H4 (cell line): ENCODE measurements at places on chromosomes 7 and 10. TPM values are rescaled to one million over a fixed set of nuclear protein-coding genes. Genes with fewer than 3 reads are reported as not detected.

The NME8 gene
- total RNA-seq = not detected in 2 replicates

The MEOX2 gene
- total RNA-seq = 0.08 TPM in 1 of 2 replicates, not detected in the other

The FKBP6 gene
- not detected in 2 replicates for total RNA-seq

The KCNH2 gene
- total RNA-seq = 0.58 and 0.84 TPM in 2 replicates

The PHKG1 gene
- total RNA-seq = 0.17 TPM in 1 of 2 replicates, not detected in the other

The CCDC172 gene
- 0.06 and 0.41 TPM in 2 replicates for total RNA-seq

The CDK14 gene
- total RNA-seq = 9.9 and 14.0 TPM in 2 replicates

The ASAH2B gene
- 2.4 and 3.9 TPM in 2 replicates for total RNA-seq

The PTPRN2 gene
- 0.97 TPM in 2 replicates for total RNA-seq

The SLC26A5 gene
- total RNA-seq = not detected in 2 replicates

DNA sequence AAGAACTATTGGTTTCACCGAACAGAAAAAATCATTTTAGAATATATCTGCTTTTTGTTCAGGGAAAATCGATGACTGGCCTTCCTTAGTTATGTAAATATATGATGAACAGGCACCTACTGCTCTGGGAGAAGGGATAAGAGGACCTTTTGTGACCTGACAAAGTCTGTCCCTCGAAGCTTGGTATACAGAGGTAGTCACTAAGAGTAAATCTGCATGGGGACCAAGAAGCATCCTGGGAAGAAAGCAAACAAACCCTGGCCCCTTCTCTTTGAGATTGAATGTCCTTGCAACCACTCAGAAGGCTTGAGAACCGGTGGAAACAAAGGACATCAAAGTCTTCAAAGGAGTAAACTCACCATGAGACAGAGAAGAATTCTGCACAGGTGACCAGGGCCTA lies 52.3 kb downstream of the SKIDA1 start:
- DNase-seq = no peak

- DNase-seq = no peak
These were observed 20.8 kb upstream of the RELN start for GRCh38 chr7:104010052-104010909.

GRCh38 chr7:100829150-100829716 lies 1.9 kb upstream of the EPHB4 start:
- DNase-seq = no peak

DNA sequence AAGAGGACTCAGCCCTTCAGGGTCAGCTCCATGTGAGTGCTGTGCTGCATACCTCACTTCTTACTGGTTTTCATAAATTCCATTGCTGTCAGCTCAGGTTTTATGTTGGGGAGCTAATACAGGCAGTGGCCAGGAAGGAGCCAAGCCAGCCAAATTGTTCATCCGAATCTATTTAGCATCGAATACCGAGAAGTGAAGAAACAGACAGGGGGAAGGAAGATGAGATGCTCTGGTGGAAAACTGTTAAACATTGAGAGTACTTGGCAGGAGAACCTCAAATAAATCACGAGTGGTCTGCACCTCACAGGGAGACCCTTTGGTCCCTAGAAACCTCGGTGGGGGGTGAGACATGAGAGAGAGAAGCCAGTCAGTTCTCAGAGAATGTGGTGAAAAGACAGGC lies 196.0 kb upstream of the TMEM72 start:
- no peak for DNase-seq

DNA sequence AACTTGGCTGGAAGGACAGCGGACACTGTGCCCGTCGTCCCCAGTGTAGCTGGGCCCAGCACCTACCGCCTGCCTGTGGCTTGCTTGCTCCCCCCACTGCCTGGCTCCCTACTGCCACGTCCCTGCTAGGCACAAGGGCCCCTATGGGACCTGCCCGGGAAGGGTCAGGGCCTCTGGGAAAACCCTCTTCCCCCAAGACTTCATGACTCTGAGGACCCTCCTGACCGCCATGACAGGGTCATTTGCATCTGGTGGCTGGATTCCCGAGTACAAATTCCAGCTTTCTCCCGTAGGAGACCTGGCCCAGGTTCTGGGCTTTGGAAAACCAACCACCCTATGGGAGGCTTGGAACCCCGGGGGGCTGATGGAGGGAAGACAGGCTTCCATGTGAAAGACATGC lies 1.4 kb upstream of the MMD2 start:
- DNase-seq = no peak

DNA sequence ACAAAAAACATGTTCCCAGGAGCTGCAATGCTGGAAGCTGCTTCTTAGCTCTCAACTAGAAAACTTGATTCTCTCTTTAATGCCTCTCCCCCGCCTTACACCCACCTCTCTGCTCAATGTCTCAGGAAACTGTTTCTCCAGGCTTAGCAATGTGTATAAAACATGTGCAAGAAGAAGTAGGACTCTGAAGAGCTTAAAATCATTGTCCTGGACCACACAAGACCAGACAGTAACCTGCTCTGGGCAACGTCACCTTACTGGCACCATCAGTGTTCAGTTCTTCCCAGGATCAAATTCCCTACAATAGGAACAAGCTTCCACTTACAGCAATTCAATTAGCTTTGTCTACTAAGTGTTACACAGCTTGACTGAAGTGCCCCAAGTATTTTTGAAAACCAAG lies 104.9 kb downstream of the RAPGEF5 start:
- DNase-seq = no peak

DNA sequence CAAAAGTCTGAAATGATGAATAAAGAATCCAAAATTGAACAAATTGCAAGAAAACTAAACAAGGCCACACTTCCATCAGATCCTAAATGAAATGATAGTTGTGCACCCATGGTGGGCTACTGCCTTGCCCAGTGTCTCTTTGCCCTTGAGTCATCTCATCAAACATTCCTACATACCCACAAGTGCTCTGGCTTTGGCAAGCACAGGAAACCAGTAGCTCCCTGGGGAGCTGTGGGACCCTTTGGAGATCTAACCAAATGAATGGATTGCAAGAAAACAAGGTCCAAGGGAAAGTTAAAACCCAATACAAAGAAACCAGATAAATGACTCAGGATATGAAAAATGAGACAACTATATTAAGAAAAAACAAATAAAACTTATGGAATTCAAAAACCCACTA lies 129.8 kb upstream of the TMEM229A start:
- DNase-seq = no peak

- no peak for DNase-seq
These were observed 186.8 kb downstream of the PARD3 start for GRCh38 chr10:34628174-34628796.

DNA sequence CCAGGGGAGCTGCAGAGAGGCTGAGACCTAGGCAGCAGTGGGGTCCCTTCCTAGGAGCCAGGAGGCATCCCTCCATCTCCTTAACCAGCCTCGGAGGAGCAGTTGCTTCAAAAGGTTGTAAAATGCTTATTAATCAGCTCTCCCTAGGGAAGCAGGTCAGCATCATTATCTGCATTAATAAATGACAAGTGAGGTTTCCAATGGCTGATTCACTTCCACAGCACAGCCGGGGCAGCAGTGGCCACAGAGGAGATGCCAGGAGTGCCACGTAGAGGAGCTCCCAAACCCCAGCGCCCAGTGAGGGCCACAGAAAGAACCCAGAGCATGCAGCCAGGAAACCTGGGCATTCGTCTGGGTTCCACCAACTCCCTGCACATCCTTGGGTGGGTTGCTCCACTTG lies 8.2 kb upstream of the NPFFR1 start:
- DNase-seq = no peak

GRCh38 chr7:18265611-18266281 lies 229.8 kb upstream of the HDAC9 start:
- DNase-seq = no peak

DNA sequence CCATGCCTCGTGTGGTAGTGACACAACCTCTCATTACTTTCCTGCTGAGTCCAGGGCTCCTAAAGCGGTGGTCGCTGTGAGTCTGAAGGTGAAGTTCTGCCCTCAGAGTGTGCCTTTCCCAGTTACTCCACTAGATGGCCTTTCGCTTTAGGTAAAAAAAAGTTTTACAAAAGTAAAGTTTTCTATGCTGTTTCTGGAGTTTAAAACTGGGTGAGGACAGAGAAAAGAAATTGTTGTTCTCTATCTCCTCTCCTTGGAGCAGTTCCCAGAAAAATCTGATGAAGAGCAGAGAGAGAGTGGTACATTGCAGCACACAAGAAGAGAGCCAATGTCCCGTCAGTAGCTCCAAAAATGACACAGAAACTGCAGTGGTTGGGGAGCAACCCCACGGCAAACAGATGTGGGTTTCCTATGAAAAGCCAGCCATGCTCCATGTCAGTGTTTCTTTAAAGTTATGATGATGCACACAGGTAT lies 257.1 kb downstream of the GLI3 start:
- peak; percentile 56 for DNase-seq

GRCh38 chr7:96248405-96248804 lies 73.5 kb downstream of the SLC25A13 start:
- no peak for DNase-seq

DNA sequence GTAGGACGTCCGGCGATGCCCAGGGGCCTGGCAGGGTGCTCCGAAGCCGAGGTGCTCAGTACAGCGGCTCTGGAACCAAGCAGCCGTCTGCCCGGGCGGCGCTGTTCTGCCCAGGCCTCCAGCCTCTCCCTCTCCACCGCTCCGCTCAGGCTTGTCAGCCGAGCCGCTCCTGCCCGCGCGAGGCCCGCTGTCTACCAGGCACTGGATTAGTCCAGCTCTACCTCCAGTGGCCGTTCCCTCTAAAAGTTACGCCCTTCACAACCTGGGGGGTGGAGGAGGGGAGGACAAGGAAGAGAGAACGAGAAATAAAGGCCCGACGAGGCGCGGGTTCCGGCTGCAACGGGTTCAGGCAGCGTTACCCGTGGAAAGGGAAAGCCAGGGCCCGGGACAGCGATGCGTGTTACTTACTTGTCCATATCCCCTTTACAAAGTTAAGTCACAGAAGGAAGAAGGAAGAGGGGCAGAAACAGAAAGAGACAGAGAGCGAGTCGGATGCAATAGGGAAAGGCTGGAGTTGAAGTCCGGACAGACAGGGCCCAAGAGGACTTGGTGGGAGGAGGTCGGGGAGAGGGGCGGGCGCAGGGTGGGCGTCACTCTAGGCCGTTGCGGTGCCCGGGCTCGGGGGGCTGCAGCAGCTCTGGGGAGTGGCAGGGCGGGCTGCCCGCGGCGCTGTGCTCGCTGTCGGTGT lies 2.8 kb downstream of the SP8 start:
- DNase-seq = no peak

DNA sequence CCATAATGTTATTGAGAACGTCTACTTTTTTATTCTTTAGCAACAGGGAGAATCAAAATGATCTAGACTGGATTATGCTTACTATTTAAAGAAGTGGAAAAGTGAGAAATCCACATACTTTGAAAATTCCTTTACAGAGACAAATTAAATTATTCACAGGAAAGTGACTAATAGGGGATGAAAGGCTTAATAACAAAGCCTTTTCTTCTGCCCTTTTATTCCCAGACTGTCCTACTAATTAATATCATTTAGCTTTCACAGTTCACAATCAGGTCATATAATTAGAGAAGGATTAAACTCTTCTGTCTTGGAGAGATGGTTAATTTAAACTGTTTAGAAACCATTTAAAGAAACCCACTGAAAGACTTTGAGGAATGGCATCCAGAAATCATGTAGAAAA lies 58.8 kb downstream of the ARL4A start:
- DNase-seq = no peak

GRCh38 chr10:71367271-71367670 lies 29.4 kb upstream of the CDH23 start:
- no peak for DNase-seq

- DNase-seq = no peak
These were observed 310.6 kb upstream of the ZMIZ1 start for GRCh38 chr10:78758176-78758575.

GRCh38 chr7:150324373-150324961 lies 1.1 kb upstream of the ACTR3C start:
- no peak for DNase-seq

DNA sequence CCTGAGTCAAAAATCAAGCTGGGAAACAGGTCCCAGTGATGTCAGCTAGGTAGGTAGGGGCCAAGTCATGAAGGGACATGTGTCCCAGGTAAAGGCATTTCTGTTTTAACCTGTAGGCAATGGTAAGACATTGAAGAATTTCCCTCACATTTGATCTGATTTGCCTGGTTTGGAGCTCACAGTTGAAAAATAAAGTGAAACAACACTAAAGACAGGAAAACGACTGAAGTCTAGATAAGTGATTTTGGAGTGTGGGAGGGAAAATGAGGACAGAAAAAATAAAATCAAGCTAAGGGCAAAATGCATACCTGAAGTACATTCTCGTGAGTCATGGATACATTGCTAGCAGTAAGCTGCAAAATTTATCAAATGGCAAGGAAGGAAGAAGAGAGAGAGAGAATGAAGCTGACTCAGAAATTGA lies 169.9 kb downstream of the SKIDA1 start:
- DNase-seq = no peak

- no peak for DNase-seq
These were observed 90.8 kb downstream of the CPXM2 start for GRCh38 chr10:123800821-123801220.

DNA sequence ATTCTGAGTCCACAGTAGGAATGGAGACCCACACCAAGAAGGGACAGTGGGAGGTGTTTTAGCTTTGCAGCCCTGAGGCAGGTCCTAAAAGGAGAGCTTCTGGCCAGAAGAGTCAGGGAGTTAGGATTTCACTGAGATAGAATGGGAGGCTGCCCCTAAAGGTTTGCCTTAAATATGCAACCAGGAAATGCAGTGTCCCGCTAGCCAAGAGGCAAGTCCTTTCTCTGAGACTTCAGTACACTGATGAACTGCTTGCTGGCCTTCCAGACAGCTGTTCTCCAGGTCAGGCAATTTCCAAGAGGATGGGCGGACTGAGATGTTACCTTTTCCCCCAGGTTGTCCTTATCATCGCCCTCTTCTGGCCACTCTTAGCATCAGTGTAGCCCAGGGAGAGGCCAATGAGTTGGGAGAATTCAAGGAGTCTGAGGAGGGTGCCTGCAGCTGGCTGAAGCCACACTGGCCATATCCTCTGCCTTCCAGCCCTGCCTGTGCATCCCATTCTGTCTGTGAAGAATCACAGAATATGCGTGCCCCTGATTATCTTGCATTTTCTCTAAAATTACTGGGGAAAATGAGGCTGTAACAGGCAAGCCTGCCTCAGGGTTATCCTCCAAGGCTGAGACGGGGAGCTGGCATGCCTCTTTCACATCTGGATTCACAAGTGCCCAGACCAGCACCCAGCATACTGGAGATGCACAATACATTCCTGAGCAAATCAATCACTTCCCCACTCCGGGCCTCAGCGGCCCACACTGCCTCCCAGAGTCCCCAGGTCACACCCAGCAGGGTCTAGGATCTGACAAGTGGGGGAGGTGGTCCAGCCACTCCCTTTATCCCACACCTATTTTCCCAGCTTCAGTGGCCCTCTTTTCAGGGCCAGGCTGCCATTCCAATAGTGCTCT lies 2.4 kb downstream of the TLL2 start:
- peak; percentile 27 for DNase-seq

GRCh38 chr10:113666682-113667252 lies 2.9 kb upstream of the NRAP start:
- no peak for DNase-seq

- DNase-seq = no peak
These were observed 95.3 kb downstream of the WDR11 start for GRCh38 chr10:120946497-120946896.

DNA sequence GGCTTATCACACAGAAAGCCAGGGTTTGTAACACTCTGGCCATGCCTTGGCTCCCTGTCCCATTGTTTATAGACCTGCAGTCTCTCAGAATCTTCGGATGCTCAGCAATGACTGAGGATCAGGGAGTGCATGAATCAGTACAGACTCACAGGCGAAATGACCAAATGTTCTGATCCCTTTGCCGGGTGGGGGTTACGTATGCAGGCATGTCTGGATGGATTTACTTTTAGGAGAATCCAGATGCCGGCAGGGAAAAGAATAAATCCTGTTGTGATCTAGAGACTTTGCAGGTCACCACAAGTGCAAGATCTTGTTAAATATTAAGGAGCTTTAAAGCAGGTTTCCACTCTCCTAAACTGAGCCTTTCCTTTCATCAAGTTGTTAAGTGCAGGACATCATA lies 149.5 kb downstream of the SFMBT2 start:
- DNase-seq = no peak

- DNase-seq = no peak
These were observed 5.9 kb upstream of the LRMDA start for GRCh38 chr10:75425291-75426079.
